Kidney epithelial cell (primary cell): ENCODE measurements at places on chromosomes 13 and 19. TPM values are rescaled to one million over a fixed set of nuclear protein-coding genes. Genes with fewer than 3 reads are reported as not detected.

The ZFR2 gene
- total RNA-seq: 0.17 TPM in 1 of 2 replicates, not detected in the other

The TSSK6 gene
- 3.4 and 6.4 TPM in 2 replicates for total RNA-seq

The MBD3L2 gene
- not detected in 2 replicates for total RNA-seq

The PNMA8C gene
- 0.25 and 0.27 TPM in 2 replicates for total RNA-seq

The CEACAM20 gene
- not detected in 2 replicates for total RNA-seq

The FPR3 gene
- not detected in 2 replicates for total RNA-seq

The KCNRG gene
- total RNA-seq: 0.62 TPM in 1 of 2 replicates, not detected in the other

The PRR22 gene
- total RNA-seq: 1.4 and 2.2 TPM in 2 replicates

The CYP4F8 gene
- total RNA-seq: not detected in 2 replicates

The DCT gene
- 0.08 TPM in 1 of 2 replicates, not detected in the other for total RNA-seq

The FBN3 gene
- total RNA-seq: 0.04 and 2.9 TPM in 2 replicates

The TTYH1 gene
- total RNA-seq: not detected in 2 replicates

The CYP2A7 gene
- total RNA-seq: not detected in 2 replicates

The CCDC122 gene
- 7.3 and 7.4 TPM in 2 replicates for total RNA-seq

The PRR36 gene
- total RNA-seq: 1.0 and 1.2 TPM in 2 replicates

The ZNF136 gene
- 4.3 and 5.0 TPM in 2 replicates for total RNA-seq

The KLK2 gene
- total RNA-seq: 0.96 TPM in 1 of 2 replicates, not detected in the other

The SAFB2 gene
- total RNA-seq: 23.8 and 29.0 TPM in 2 replicates

The PPM1N gene
- 0.48 TPM in 1 of 2 replicates, not detected in the other for total RNA-seq

The KIR2DL3 gene
- total RNA-seq: not detected in 2 replicates

The WDR83 gene
- total RNA-seq: 15.7 and 16.6 TPM in 2 replicates

The VSTM1 gene
- not detected in 2 replicates for total RNA-seq

The SBK3 gene
- 0.33 TPM in 1 of 2 replicates, not detected in the other for total RNA-seq

The PSG11 gene
- total RNA-seq: not detected in 2 replicates

The LENG9 gene
- 0.75 and 3.6 TPM in 2 replicates for total RNA-seq

The KLK4 gene
- total RNA-seq: not detected in 2 replicates

The ACP5 gene
- total RNA-seq: 23.4 and 24.8 TPM in 2 replicates

The DBP gene
- total RNA-seq: 1.6 and 3.4 TPM in 2 replicates

The PKN1 gene
- 230 and 256 TPM in 2 replicates for total RNA-seq
